ENCODE measurements at places on chromosomes 11 and 22.

GRCh38 chr11:64139049-64139448 lies 26.9 kb downstream of the MACROD1 start:
- no peak for DNase-seq

- DNase-seq = no peak
These were observed 32.1 kb upstream of the SLC5A12 start for GRCh38 chr11:26753723-26754504.

- DNase-seq = peak; percentile 46
These were observed 1.7 kb downstream of the UVRAG start for GRCh38 chr11:75816561-75817239.

DNA sequence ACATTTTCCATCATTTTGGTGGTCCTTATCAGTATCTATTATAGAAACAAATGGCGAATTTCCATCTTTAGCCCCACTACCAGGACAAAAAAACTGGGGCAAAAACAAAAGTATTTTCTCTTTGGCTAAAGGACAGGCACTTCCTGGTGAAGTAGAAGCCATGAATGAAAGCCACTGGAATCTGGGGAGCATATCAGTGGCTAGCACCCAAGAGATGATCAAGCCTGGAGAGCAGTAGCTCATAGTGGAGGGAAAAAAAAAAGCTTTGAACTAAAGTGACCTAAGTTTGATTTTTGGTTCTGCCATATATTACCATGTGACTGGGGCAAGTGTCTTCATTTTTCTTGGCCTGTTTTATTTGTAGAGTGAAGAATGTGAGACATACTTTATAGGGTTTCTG lies 272.3 kb downstream of the GUCY1A2 start:
- no peak for DNase-seq

- DNase-seq = peak; percentile 87
These were observed 120.5 kb downstream of the CACNA1I start for GRCh38 chr22:39690881-39691605.

DNA sequence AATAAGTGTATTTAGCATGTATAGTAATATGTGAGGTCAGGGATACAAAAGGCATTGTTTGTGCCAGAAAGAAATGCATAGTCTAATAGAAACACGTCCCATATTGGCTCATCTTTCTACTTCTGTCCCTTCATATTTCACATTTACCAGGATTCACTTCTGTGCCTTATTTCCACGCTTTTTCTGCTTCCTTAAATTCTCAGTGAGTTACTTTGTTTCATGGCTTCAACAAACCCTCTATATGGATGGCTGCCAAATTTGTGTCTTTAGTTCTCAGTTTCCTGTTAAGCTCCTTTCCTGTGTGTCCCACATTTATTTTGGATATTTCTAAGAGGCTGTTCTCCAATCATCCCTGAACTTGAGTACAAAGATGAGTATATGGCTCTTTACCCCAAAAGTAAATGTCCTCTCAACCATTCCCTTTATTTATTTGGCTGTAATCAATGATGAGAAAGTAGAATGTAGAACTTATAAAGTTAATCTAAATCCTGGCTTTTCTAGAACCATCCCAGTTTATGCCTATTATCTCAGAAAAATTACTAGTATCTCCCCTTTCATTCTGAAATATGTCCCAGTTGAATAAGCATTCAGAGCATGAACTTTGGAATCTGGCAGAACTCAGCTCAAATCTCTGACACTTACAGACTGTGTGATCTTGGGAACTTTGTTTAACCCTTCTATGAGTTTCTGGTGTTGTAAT lies 23.5 kb downstream of the OR8B12 start:
- DNase-seq = no peak

GRCh38 chr22:20430101-20430719 lies 7.4 kb downstream of the SCARF2 start:
- DNase-seq = no peak

DNA sequence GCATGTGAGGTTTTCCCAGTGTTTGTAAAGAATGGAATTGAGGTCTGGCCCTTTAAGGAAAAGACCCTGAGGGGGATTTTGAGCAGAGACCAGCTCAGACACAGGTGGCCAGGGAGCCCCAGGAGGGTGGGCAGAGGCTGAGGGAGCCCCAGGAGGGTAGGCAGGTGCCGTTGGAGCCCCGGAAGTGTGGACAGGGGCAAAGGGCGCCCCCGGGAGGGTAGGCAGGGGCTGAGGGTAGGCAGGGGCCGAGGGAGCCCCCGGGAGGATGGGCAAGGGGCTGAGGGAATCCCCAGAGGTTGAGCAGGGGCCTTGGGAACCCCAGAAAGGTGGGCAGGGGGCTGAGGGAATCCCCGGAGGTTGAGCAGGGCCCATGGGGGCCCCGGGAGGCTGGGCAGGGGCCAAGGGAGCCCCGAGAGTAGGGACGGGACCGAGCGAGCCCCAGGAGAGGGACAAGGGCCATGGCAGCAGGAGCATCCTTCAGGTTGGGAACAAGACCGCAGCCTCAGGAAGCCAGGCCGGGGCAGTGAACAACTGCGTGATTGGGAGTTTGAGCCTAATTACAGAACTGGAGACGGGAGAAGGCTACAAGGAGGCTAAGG lies 292.0 kb downstream of the BRD1 start:
- no peak for DNase-seq
